GOT3 (cell line): ENCODE measurements at places on chromosomes 6 and 20.

GRCh38 chr6:33073431-33073871 is at the start of gene HLA-DPA1:
Gene HLA-DPA1 (minus strand): TSS chr6:33073649.
- DNase-seq = no peak

DNA sequence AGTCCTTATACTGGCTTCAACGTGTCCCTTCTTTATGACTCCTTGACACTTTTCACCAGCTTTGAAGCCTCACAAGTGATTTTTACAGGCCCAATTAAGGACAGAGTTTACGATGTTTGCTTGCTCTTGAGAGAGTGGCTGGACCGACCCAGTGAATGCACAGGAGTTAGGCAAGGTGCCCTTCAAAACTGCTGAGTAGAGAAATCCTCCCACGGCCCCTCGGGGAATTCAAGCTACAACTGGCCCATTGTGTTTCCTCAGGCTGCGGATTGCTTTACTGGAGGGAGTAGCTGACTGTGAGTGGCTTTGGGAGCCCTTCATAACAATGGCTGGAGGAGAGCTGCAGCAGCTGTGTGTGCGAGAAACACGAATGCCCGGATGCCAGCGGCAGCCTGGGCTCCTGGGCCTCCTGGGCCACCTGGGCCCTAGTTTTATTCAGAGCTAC is 50.0 kb downstream of the SGK1 start:
- no peak for DNase-seq

DNA sequence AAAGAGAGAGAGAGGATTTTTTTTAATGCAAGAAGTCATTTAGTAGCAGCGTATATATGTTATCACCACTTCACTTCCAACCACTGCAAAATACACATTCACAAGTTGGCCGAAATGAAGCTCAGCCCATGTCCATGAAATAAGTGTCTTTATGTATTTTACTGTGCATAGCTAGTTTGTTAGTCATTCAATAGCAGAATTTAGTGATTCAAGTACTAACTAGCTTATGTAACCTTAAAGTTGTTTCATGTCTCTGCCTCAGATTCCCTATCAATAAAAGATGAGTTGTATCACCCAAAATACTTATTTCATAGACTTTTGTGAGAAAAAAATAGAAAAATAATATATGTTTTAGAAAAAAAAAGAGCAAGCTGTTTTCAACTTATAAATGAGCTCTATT is 153.7 kb upstream of the PRDM1 start:
- no peak for DNase-seq

- peak; percentile 97 for DNase-seq
Measured at GRCh38 chr20:51456511-51457509, 85.7 kb downstream of the NFATC2 start.

- no peak for DNase-seq
Measured at GRCh38 chr6:13470238-13471140, 16.9 kb downstream of the GFOD1 start.

DNA sequence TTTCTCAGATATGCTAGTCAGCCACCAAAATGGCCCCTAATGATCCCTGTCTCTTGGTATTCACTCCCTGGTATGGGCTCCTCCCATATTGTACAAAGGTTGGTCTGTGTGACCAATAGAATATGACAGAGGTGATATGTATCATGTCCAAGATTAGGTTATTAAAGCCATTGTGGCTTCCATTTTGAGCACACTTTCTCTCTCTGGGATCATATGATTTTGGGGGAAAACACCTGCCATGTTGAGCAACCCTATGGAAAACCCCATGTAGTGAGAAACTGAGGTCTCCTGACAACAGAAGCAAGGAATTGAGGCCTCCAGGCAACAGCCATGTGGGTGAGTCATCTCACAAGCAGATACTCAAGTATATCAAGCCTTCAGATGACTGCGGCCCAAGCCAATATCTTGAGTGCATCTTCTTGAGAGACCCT is 7.1 kb upstream of the ZNF318 start:
- DNase-seq = no peak

- DNase-seq = peak; percentile 42
Measured at GRCh38 chr20:58888521-58889333, 36.2 kb downstream of the GNAS start.

- no peak for DNase-seq
Measured at GRCh38 chr6:122412001-122412400, 12.5 kb downstream of the HSF2 start.

DNA sequence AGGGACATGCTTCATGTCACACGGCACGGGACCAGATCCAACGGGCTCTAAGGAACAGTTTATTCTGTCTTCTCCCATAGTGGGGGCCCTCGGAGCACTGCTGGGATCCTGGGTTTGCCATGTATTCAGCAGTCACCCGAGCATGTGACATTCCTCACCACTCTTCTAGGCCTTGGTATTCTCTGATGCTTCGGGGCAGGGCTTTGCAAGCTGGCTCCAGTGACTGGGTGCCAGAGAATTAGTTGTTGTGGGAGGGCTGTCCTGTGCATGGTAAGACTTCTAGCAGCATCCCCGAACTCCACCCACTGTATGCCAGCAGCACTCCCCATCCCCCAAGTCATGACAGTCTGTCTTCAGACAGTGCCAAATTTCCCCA is 5.4 kb downstream of the CCN5 start:
- DNase-seq = no peak

DNA sequence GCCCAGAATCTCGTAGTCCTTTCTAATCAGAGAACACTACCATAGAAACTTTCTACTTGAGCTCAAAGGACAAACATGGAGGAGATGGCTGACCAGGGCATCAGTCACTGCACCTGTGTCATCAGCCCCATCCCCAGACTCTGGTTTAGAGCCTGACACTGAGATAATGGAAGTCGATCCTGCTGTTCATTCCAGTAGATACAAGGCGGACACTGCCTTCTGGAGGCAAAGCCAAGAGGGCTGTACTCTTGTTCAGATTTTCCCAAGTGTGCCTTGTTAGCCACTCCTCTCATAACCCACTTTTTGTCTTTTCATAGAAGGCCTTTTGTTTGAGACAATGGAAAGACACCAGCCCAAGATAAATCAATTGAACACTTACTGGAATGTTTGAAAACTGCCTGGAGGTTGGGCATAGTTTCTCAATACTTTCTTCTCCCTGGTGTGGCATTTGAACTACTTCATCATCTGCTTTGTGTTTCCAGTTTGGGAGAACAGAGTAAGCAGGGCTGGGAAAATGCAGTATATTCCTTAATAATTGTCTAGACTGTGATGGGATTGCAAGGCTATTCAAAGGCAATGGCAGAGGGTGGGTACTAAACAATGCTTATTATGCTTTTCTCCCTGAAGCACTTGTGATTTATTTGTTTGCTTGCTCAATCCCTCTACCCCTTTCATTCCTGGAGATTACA is 99.7 kb downstream of the CLIC5 start:
- DNase-seq = no peak
